ENCODE measurements at places on chromosomes 2 and 18. TPM values are rescaled to one million over a fixed set of nuclear protein-coding genes. Genes with fewer than 3 reads are reported as not detected.

DNA sequence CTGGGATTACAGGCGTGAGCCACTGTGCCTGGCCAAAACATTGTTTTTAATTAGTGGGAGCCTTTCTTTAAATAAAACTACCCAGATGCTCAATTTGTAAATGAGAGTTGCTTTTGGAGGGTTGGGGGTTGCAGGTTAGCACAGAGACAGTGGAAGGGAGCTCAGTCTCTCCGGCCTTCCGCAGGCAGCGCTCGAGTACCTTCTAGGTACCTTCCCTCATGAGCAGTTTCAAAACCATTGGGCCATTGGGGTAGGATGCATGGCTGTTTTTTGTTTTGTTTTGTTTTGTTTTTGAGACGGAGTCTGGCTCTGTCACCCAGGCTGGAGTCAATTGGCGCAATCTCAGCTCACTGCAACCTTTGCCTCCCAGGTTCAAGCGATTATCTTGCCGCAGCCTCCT is 19.0 kb downstream of the SLC66A3 start:
- no peak for DNase-seq

DNA sequence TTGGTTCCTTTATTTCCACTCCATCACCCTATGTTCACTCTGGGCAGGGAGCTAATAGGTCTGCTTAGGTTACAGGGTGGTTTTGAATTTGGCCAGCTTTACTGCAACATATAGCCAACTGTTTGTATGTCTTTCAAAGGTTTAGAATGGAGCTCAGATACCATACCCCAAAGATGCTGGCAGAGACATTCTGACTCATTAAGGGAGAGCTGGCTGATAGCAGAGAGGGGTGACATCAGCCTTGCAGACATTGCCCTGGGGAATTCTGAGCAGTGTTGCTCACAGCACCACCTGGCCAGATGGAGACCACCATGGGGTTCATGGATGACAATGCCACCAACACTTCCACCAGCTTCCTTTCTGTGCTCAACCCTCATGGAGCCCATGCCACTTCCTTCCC is 2.1 kb downstream of the PROKR1 start:
- no peak for DNase-seq

DNA sequence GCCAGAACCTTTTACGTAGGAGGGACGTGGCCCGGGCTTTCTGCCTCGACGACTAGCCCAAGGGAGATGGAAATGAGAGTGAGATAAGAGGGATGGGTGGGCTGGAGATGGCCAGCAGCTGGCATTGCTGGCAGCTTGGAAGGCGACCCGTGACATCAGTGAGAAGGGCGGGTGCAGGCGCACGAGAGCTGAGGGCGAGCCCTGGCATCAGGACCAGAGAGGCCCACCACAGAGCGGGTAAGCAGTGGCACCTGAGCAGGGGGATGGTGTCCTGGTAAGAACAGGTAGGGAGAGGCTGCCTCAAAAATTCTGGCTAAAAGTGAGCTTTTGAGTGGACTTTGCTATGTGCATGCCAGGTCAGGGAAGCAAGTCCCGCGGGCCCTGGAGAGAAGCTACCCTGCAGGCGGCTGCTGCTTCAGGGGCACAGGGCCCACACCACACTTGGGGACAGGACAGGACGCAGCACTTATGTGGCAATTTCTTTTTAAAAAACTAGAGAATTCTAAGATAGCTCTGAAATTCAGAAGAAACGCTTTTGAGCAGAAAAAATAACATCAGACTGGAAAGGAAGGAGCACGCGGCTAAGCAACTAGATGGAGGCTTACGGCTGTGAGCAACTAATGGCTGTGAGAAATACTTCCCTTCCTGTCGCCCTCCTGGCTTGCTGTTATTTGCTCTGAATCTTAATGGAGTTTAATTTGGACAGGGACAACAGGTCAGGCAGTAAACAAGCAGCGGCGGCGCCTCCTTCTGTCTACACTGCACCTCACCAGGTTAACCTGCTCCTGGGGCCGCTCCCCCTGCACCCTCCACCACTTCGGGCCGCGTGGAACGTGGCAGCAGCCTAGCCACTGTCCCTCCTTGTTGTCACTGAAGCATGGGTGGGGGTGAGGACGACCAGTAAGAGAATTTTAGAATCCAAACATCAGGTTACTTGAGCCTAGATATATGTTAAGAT is 20.5 kb downstream of the THAP4 start:
- DNase-seq, result no peak

Gene SCTR
- polyA plus RNA-seq, result 7.9 TPM

- DNase-seq, result peak; percentile 38
These were observed 82.0 kb upstream of the SLC66A3 start for GRCh38 chr2:11073251-11073650.

DNA sequence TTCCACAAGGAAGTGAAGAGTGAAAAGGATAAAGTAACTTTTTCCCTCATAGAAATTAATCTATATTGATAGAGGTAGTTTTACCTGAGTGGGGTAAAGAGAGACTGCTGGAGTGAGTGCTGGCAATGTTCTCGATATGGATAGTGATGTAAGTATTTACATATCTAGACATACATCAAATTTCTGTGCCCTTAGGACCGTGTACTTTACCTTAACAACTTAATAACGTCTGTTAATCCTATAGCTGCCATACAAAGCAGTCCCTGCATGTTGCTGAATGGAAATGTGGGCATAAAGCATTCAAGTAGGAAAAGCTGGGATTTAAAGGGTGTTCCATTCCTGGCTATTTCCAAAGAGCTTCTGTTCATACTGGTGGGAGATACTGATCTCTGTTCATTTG is 162.4 kb upstream of the NOSTRIN start:
- DNase-seq, result no peak

Gene SMAD2
- 99.4 TPM for polyA plus RNA-seq

- DNase-seq, result no peak
These were observed 45.1 kb downstream of the PIEZO2 start for GRCh38 chr18:11104307-11104706.

GRCh38 chr2:126753501-126754212 is 97.7 kb downstream of the GYPC start:
- DNase-seq, result no peak

DNA sequence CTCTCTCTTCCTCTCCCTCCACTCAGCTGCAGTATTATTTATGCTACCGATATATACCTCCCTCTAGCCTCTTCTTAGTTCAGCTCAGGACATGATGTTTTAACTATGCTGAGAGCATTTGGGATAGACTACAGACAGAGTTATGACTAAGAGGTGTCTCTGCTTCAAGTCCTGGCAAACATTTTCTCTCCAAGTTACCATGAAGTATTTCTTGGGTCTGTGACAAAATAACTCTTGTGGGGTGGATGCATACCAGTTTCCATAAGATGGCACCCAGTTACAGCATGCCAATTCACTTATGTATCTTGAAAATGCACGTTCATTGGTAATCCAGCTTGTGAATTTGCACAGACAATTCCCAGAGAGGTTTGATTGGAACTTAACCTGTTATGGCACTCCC is 737.6 kb downstream of the SLC4A3 start:
- no peak for DNase-seq

GRCh38 chr2:120231974-120232635 is 8.9 kb upstream of the TMEM185B start:
- DNase-seq, result no peak

- DNase-seq, result no peak
These were observed 121.4 kb downstream of the ZNF236 start for GRCh38 chr18:76943542-76944339.

DNA sequence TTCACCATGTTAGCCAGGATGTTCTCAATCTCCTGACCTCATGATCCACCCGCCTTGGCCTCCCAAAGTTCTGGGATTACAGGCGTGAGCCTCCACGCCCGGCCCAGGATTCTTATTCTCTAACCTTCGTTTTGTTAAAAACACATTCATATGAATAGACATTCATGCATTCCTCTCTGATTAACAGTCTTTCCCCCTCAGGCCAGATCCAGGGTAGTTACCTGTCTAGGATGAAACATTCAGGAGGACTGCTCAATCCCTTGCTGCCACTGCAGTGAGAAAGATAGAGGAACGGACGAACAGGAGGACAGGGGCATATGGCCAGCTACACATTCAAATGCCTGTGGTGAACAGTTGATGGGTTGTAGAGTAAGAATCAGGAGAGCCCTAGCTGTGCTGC is 39.6 kb upstream of the EPC2 start:
- no peak for DNase-seq
